Germinal center (tissue), 1 donor: ENCODE measurements at places on chromosomes 12 and 14.

DNA sequence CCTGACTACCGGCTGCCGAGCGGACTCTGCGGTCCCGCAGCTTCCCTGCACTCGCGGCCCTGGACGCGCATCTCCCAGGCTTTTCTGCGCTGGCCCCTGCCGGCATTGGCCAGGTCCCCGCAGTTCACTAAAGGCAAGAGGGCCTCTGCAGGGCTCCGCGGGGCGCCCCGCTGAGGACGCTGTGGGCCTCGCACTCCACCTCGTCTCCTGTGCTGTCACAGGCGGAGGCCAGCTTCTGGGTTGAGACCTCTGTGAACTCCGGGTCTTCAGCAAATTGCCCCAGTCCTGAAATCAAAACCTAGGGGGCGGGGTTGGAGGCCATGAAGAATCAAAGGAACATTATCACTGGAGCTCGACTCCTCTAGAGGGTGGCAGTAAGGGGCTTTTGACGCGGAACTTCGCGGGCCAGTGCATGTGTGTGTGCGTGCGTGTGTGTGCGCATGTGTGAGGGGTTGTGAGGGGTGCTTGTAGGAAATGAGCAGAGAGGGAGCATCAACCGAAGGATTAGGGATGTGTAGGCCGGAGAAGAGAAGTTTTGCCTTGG lies 68.5 kb upstream of the CAPRIN2 start:
- DNase-seq = peak; percentile 19

DNA sequence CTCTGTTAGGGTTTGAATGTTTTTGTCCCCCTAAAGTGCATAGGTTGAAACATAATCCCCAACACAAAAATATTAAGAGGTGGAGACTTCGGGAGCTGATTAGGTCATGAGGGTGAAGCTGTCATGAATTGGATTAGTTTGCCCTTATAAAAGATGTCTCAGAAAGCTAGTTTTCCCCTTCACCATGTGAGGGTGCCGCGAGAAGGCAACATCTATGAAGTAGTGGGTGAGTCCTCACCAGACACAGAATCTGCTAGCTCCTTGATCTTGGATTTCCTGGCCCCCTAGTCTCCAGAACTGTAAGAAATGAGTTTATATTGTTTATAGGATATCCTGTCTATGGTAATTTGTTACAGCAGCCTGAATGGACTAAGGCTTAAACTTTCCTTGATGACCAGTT lies 301.5 kb upstream of the ATP2B1 start:
- no peak for DNase-seq

DNA sequence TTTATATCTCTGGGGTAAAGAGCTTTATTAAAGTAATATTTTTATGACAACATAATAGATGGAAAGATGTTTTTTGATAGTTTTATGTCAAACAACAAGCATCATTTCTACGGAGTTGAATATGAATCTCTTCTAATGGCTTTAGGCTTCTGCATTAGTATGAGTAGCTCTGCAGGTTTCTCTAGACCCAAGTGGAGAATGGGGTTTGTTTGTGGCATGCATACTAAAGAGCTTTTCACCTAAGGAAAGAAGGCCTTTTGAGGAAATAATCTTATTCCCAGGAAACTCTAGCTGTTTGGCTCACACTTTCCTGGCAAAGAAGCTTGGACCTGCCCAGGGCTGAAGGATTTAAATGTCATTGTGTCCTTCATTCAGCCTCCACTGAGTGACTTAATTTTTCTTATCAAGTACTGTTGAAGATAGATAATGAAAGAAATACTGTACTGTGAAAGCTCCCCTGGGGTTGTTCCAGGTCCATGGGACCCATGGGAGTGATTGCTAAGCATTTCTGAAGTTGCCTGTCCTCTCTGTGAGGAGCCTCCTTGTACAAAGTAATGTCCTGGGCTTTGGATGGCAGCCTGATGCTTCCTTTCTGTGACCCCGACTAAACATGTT lies 469.3 kb downstream of the LRIG3 start:
- no peak for DNase-seq

DNA sequence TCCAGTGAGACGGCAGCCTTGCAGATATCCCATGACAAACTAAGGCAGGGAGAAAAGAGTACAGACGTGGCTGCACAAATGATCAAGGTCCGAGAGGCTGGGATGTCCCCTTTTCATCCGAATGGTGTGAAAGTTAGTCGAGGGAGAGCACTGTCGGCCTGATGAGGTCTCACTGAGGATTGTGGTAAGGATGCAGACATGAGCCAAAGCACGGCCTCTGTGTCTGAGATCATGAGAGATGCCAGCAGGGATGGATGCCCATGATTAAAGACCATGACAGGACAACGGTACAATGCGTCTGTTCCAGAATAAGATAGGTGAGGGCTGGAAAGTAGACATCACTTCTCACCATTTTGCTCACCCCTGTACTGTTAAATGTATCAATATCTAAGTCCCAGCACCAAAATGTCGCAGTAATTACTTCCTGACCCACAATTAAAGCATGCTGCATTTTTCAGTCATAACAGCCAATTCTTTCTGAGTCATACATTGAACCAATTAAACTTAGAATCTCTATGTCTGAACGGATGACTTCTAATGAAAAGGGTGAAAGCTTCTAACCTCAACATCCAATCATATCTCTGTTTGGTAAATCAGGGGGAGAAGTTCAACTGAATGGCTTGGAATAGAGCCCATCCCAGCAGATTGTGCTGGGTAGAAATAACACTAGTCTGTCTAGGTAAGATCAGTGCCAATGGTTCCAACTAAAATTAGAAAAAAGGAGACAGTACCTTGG lies 249.6 kb upstream of the SOX5 start:
- no peak for DNase-seq

DNA sequence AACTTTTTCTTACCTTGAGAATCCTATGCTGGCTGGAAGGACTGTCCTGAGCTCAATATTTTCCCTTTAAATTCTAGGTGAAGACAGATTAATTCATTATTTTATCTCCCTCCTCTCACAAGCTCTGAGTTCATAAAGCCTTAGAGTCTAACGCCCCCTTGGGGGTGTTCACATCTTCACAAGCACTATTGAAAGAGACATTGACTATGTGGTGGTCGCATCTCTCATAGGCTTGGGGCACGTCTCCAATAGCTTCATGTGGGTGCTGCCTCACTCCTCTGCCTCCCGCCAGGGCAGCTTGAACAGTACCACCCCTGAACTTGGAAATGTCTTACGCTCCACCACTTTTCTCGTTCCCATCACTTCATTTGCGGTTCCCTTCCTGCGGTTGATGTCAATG lies 106.2 kb downstream of the UNC79 start:
- no peak for DNase-seq

- no peak for DNase-seq
These were observed 22.4 kb upstream of the PDE1B start for GRCh38 chr12:54526812-54527630.

- no peak for DNase-seq
These were observed 19.0 kb upstream of the TIGAR start for GRCh38 chr12:4301932-4302501.

DNA sequence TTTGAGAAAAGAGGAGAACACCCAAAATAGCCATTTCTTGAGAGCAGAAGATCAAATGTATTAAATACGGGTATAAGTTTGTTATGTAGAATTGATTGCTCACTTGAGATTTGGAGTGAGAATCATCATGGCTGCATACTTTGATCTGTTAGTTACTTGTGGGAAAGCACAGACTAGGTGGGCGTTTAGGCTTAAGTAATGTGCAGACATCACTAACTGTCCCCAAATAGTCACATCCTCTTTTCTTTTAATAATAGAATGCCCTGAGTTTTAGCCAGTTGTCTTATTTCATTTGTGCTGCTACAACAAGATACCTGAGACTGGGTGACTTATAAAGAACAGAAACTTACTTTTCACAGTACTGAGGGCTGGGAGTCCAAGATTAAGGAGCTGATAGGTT lies 14.3 kb upstream of the GTF2A1 start:
- no peak for DNase-seq

DNA sequence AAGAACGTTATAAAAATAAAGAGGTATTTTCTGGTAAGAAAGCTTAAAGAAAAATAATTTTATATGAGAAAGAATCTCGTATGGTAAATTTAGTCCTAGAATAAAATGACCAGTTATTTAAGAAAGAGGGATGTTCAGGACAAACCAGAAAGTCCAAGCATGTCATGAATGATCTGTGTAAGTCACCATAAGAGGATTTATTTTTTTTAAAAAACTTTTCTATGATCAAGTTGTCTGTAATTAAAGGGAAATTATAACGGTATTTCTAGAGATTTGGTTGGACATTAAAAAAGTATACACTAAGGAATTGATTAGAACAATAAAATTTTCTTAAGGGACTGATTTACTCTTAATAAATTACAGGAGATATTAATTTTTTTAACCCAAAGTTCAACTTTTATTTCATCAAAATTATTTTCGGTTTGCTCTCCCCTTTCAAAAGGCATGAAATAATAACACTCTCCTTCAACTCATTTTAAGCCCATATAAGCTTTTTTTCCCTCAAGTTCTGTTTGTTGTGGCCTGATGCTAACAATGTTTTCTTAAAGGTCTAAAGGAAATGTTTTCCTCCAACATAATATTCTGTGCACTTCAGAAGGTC lies 49.9 kb upstream of the CPSF6 start:
- no peak for DNase-seq

- DNase-seq = peak; percentile 91
These were observed at the start of gene SELPLG for GRCh38 chr12:108633534-108634248. Gene SELPLG (minus strand): TSS chr12:108633894. CDS start chr12:108624307, 9,587 bp downstream.

DNA sequence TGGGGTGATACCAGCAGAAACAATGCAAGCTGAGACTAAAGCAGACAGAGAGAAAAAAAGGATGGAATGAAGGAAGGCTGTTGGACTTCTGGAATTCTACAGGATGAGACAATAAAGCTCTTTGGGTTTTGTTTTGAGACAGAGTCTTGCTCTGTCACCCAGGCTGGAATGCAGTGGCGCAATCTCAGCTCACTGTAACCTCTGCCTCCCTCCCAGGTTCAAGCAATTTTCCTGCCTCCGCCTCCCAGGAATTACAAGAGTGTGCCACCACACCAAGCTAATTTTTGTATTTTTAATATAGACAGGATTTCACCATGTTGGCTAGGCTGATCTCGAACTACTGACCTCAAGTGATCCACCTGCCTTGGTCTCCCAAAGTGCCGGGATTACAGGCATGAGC lies 115.4 kb downstream of the EXOC5 start:
- DNase-seq = no peak

DNA sequence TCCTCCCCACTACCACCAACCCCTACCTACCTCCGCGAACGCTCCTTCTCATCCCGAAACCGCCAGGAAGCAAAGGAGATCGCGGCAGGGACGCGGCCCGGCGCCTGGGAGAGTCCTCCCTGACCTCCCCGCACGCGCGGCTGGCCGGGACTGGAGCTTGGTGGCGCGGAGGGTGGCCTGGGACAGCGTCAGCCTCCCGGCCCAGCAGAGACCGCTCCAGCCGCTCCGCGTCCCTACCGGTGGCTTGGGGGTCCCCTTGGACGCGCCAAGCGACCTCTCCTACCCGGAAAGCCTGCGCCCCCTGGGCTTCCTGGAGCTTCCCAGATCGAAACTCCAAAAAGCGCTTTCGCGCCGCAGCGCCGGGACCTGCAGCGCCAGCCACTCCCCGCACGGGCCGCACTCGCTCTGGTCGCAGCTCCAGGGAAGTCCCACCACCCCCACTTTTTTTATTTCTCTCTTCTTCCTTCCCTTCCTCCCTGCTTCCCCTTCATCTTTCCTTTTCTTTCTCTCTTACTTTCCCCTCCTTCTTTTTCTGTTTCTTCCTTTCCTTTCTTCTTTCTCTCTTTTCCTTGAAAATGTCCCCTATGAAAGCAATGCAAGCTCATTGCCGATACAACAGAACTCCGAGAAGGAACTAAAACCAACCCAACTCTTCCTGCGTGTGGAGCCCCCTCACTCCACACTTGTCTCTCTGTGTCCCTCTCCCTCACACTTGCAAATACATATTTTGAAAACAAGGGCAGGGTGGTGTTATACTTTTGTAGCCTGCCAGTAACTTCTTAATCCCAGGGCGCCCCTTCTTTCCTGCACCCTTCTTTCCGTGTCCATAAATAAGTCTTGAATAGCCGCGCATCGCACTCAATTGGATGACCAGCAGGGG lies 3.8 kb downstream of the DIO3 start:
- no peak for DNase-seq

- no peak for DNase-seq
These were observed 3.6 kb downstream of the COQ6 start for GRCh38 chr14:73953731-73954130.

- DNase-seq = no peak
These were observed 406.0 kb downstream of the PRKD1 start for GRCh38 chr14:29521526-29522137.

- DNase-seq = peak; percentile 28
These were observed 14.9 kb downstream of the LTA4H start for GRCh38 chr12:96020314-96021003.

DNA sequence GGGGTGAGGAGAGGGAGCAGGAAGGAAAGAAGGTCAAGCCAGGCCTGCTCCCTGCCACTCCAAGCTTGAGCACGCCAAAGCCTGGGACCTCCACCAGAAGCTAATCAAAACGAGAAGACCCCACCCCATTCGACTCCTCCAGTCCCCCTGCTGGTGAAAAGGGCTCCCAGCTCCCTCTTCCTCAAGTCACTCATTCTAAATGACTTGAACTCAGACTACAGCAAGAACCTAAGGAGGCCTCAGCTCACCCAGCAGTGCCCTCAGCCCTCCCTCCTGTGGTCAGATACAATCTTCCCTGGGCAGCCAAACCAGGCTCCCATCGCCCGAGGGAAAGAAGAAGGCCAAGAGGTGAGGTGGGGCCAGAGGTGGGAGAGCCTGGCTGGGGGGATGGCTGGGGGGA lies 17.4 kb downstream of the HDAC7 start:
- DNase-seq = no peak
